ENCODE measurements at places on chromosomes 1 and 21. TPM values are rescaled to one million over a fixed set of nuclear protein-coding genes. Genes with fewer than 3 reads are reported as not detected.

GRCh38 chr1:7743346-7743745 lies 27.8 kb upstream of the VAMP3 start:
- DNase-seq: no peak

DNA sequence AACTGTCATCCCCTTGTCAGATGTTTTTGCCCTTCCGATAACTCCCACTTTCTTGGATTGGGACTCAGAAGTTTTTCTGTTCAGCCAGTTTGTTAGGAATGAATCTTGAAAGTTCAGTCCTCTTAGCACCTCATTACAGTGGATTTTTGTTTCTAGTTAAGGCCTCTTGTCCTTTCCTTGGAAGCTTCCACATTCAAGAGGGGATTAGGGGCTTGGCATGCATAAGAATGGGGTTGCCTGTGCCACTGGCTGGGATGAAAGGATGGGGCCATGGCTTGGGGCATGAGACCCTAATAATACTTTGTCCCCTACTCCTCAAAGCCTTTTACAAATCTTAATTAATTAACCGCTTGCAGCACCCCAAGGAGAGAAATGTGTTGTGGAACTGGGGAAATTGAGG lies 2.4 kb upstream of the DHDDS start:
- DNase-seq: no peak

GRCh38 chr1:178055093-178055492 lies 38.8 kb upstream of the RASAL2 start:
- no peak for DNase-seq

DNA sequence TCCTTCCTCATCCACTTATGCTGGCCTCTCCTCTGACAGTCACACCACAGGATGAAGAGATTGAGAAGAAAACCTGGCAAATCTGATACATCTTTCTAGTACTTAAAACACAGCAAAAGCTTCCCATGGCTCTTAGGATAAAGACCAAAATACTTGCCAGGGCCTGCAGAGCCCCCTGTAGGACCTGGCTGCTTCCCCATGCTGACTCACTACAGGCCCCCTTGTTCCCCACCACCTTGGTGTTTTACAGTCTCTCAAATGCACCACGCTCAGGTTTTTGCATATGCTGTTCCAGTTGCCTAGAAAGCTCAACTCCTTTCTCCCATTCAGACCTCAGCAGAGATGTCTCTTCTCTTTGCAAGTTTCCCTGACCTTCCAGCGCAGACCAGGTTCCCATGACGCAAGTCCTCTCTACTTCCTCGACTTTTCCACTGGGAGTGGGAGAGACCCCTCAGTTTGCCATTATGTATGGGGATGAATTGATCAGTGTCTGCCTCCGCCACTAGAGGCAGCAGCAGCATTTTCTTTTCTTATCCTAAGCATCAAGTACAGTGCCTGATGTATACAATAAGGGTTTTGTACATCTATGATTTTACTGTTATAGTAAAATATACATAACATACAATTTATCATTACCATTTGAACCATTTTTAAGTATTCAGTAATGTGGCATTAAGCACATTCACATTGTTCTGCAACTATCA lies 113.8 kb upstream of the C8B start:
- DNase-seq: no peak

DNA sequence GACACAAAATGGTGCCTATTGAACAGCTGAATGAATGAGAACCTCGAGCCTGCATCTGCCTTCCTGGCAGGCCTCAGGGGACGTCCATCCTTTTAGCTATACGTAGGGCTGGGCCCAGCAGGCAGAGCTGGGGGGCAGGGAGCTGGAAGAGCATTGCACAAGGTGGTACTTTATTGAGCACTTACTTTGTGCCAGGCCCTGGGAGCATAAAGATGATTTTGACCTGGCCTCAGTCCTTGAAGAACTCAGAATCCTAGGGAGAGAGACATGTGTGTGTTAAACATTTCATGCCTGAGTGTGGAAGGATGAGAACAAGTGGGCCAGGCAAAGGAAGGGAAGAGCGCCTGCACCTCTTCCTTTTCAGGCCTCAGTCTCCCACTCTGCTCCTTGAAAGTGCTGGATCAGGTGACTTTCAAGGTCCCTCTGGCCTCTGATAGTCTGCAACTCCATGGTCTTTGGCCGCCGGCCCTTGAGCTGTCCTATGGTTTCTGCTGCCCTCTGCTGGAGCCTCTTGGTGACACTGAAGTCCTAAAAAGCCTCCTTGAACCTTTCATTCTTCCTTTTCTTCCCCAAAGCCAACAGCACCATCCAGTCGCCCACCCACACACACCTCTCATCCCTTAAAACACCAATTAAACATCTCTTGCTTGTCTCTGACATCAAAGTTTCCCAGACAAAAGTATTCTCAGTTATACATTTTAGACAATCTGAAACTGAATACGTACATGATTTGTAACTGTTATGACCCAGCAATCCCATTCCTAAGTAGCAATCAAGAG lies 3.5 kb upstream of the PEAR1 start:
- DNase-seq: peak; percentile 48

DNA sequence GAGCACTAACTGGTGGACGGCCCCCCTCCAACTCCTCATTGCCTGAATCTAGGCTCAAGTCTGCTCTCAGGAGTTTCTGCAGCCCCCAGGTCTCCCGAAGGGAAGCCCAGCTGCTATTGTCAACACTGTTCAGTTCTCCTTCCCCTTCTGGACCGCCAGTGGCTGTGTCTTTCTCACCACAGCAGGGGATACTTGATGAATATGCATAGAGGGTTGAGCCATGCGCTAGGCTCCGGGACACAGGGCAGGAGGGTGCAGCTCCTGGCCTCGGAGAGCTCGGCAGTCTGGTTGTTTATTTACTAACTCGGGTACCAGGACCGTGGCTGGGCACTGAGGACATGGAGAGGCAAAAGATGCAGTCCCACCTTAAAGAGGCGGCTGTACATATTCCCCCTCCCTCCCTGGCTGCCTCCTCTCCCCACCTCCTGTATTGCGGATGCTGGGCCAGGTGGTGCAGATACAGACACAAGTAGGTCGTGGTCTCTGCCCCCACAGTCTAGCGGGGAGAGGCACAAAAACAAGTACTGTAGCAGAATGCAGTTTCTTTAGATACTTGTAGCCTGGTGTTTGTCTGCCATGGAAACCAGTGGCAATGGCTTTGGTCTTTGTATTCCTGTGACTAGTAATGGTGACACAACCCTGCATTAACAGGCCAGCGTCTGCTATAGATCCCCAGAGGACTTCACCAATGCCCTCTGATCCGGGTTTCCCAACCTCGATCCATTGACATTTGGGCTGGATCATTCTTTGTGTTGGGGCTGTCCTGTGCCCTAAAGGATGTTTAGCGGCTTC lies 26.2 kb downstream of the ARHGEF10L start:
- DNase-seq: no peak

GRCh38 chr21:24197923-24198322 lies 1409.4 kb downstream of the MRPL39 start:
- DNase-seq: no peak

GRCh38 chr21:24895885-24896734 lies 711.2 kb downstream of the MRPL39 start:
- no peak for DNase-seq

DNA sequence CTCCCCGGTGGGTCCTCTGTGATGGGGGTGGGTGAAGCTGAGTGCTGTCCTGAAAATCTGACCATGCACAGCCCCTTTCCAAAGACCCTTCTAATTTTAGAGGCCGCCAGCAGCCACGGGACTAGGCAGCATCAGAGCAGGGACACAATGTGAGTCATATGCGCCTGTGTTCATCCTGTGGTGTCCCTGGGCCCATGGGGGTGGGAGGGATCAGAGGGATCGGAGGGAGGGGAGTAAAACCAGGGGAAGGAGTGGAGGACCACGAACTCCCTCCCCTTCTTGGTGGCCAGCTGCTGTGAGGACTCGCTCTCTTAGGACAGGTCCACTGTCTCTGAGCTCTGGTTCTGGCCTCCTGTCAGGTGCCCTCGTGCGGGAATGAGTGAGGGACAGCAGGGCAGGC lies 61.5 kb downstream of the ADARB1 start:
- no peak for DNase-seq

DNA sequence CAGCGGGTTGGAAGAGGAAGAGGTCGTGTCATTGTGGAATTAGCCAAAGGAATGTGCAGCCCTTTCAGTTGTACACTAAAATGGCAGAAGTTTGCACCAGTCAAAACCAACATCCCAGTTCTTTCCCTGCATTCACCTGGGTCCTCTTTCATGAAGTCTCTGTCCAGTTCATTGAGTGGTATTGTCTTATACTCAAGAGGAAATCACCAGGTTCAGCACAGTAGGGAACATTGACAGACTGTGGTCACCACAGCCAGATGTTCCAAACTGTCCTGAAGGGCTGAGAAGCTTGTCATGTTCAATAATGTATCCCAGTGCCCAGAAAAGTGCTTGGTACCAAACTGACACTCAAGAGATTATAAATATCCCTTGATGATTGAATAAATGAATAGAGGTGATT lies 131.6 kb downstream of the GLUL start:
- no peak for DNase-seq

GRCh38 chr21:15080526-15080925 lies 15.7 kb upstream of the NRIP1 start:
- DNase-seq: no peak

GRCh38 chr1:208221291-208221622 lies 22.9 kb downstream of the PLXNA2 start:
- DNase-seq: no peak

DNA sequence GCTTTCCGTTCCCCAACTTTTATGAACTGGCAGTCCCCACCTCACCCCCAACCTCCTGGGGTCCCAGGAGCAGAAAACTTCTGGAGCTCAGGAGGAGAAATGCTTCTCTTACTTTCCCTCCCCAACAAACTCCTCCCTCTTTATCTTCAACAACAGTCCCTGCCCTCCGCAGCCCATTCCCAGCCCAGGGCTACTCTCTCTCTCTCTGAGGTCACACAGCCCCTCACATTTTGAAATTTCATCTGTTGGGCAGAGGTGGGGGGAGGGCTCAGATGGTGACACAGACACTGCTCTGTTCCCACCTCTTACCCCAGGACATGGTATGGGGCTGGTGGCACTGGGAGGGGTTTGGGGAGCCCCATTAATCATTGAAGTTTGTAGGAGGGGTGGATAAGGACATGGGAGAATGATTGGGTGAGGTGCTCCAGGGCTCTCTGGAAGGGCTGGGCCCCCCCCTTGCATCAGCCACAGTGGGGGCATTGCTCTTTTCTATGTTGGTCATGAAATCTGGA lies 6.0 kb downstream of the PIK3CD start:
- no peak for DNase-seq

DNA sequence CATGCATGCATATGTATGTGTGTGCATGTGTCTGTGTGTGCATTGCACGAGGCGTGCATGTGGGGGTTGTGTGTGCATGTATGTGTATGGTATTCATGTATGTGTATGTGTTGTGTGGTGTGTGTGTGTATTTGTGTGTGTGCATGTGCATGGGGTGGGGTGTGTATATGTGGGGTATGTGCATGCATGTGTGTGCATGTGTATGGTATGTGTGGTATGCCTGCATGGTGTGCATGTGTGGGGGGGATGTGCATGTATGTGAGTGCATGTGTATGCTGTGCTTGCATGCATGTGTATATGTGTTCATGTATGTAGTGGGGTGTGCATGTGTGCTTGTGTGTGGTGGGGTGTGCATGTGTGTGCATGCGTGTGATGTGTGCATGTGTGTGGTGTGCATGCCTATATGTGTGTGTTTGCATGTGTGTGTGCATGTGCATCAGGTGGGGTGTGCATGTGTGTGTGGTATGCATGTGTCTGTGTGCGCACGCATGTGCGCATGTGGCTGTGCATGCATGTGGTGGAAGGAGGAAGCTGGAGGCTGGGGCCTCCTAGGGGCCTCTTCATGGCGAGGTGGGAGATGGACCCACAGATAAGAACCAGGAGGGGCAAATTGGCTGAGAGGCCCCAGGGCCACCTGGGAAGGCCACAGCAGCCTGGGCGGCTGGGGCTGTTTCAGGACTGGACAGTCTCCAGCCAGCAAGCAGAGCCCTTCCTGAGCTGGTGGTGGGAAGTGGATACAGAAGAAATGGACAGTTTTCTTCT lies 35.9 kb upstream of the ARF1 start:
- DNase-seq: no peak

DNA sequence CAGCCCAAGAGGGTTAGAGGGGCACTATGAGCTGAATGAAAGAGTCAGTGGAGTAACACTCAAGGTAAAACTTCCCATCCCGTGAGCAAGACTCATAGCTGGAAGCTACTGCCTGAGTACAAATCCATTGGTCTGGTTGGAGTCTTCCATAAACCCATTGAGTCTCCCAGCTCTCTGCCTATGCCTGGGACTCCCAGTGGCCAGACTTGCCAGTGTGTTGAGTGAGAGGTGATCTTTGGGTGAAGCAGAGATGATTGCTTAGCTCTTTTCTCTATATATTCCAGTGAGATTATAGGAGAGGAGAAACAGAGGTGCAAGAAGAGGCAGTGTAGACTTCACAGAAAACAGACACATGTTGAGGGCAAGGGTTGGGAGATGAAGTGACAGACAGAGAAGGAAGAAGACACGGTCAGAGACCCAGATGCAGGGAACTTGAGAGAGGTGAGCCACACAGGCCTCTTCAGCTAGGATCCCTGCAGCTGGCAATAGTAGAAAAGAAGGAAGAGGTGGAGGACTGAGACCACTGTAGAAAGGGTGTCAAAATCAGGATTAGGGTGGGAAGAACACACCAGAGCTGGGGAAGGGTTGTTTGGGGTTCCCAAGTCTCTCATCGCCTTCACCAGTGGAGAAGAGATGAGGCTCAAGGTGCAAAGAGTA lies 3.7 kb downstream of the FOXD2 start:
- no peak for DNase-seq

DNA sequence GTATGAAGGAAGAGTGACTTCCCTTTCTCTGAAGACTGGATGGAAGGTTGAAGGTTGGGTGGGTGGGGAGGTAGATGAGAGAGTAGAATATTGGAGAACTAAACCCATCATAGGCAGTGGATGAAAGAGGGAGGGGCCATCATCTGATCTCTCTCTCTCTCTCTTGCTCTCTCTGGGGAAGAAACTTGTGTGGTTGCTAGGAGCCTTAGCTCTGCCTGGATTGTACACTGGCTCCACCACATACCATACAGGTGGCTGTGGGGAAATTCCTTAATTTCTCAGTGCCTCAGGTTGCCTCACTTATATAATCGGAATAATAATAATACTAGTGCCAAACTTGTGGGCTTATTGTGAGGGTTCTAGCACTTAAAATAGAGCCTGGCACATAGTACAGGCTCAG lies 9.5 kb downstream of the XCL1 start:
- DNase-seq: no peak

- no peak for DNase-seq
These were observed 477 bp downstream of the ICMT start for GRCh38 chr1:6235296-6235677.

DNA sequence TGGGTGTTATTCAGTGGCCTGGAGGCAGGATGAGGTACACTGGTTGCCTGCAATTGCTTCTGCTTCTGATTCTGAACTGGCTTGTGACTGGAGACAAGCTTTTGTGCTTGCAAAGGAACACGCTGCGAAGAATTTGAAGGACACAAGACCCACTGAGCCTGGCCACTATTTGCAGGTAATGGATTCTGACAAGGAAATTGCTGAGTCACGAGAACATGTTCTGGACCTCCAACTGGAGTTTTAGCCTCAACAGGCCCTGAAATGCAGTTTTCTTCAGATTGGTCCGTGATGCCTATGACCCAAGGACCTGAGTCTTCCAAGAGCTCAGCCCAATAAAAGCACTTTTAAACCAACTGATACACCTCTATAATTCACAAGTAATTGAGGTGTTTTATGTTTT lies 4.6 kb downstream of the RAB3GAP2 start:
- DNase-seq: no peak

LORICRIN gene
- total RNA-seq: not detected

HMCN1 gene
- 10.8 TPM for total RNA-seq

TDRD5 gene
- total RNA-seq: not detected

GCSAML gene
- not detected for total RNA-seq

HTR6 gene
- total RNA-seq: not detected

CYP4Z1 gene
- total RNA-seq: not detected

PADI3 gene
- total RNA-seq: 0.04 TPM

Data from pulmonary artery endothelial cell (primary cell).